ENCODE measurements at places on chromosomes 3 and 15.
A peak's percentile ranks its signal among the peaks of the same experiment; 100 is the strongest.

DNA sequence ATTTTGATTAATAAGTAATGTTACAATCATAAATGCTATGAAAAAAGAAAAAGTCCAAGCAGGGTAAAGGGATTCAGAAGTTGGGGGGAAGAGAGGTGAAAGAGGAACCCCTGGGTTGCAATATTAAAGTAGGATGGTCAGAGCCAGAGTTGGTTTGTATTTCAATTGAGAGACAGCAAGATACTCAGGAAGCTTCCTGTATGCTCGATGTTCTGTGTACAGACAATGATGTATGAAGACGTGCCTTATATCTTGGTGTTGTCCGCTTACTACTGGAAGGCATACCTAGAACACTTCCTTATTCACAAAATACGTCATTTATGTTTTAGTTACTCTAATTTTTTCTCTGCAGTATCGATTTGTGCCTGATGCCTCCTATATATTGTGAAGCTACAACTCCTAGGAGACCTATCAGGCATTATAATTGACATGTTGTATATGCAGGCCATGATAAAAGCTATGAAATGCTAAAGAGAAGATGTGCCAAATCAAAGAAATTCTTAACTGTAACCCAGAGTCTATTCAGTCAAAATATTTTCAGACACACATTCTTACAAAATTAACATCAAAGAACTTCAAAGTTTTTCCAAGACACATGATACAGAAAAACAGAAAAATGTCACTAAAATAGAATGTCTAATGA, 87.5 kb downstream of the TBL1XR1 start:
- DNase-seq = no peak

DNA sequence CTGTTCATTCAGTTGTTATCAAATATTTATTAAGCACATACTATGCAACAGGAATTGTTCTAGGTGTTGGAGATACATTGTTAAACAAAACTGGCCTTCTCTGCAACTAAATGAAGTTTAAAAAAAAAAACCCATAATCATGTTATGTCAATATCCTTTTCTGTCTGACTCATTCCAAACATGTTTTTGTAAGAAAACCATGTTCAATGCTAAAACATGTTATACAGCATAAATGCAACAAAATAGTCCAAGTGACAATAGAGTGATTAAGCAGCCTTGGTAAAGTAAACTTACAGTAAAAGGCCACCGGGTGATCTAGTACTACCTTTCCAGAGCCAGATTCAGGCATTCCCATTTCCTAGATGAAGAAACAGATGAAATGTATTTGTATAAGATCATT, 278.0 kb upstream of the NECTIN3 start:
- DNase-seq = no peak

GRCh38 chr3:155248531-155249187, 44.8 kb downstream of the STRIT1 start:
- peak; percentile 42 for DNase-seq

GRCh38 chr15:40054855-40055575, 16.0 kb upstream of the SRP14 start:
- no peak for DNase-seq

- DNase-seq = no peak
Observed at GRCh38 chr15:97759363-97759762, 201.1 kb upstream of the ARRDC4 start.

GRCh38 chr15:55357774-55358173, 38.8 kb downstream of the PIGB start:
- DNase-seq = peak; percentile 27

DNA sequence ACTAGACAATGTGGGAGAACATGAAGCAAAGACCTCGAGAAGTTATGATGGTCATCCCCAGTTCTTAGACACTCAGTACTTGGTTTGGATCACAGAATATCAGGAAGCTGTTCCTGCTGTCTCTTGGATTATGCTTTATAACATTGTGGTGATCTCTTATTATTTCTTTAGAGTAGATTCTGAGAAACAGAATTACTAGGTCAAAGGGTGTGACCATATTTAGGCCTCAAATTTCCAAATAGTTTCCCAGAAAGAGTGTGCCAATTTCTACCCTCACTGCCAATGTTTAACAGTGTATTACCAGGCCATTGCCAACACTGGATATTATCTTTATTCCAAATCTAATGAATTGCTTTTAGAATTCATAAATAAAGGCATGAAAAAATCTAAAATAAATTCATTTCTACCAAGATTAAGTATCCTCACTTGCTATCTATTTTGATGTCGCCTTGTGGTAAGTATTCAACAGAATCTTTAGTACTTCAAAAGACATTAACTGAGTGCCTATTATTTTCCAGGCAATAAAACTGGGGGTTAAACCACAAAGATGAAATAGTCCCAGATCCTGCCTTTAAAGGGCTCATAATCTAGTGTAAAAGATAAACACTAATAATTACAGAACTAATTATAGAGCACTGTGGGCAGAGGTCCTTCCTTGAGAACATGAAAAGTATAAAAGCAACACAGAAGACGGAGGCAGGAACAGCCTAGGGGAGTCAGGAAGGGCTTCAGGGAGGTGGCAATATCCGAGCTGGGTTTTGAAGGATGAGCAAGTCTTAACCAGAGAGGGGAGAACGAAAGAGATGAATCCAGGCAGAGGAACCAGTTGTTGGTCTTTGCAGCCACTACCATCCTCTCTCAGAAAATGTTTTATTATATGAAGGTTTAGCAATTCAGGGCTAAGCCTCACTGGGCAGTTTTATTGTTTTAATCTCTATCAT, 86.8 kb downstream of the IGF2BP2 start:
- DNase-seq = no peak

- DNase-seq = no peak
Observed at GRCh38 chr3:18786650-18787323, 361.5 kb upstream of the KCNH8 start.

DNA sequence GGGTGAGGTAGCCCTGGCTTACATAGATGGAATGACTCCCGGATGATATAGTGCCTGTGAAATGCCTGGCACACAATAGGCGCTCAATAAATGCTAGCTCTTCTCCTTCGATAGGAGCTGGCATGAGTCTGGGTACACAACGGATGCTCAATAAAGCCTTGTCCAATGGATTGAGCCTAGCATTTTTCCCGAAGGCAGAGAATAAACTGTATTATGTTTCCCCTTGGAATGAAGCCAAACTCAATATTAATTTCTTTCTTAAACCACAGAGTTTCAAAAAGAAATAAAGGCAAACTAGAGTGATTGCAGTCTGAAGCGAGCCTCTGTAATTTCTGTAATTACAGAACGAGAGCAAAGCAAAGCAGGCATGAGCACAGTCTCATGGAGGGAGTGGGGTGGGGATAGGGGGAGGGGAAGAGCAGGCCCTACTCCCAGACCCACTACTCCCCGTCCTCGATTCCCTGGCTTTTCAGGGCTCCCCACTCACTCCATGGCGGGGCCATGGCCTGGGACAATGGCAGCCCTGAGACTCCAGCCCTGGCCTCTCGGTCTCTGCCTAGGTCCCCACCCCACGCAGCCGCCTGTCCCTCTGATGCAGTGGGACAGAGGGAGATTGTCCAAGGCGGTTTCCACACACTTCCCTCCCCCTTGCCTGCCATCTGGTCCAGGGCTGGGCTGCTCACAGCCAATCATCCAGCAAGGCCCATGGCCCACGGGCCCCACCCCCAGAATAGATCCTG, 18.0 kb downstream of the SLC6A1 start:
- DNase-seq = no peak

DNA sequence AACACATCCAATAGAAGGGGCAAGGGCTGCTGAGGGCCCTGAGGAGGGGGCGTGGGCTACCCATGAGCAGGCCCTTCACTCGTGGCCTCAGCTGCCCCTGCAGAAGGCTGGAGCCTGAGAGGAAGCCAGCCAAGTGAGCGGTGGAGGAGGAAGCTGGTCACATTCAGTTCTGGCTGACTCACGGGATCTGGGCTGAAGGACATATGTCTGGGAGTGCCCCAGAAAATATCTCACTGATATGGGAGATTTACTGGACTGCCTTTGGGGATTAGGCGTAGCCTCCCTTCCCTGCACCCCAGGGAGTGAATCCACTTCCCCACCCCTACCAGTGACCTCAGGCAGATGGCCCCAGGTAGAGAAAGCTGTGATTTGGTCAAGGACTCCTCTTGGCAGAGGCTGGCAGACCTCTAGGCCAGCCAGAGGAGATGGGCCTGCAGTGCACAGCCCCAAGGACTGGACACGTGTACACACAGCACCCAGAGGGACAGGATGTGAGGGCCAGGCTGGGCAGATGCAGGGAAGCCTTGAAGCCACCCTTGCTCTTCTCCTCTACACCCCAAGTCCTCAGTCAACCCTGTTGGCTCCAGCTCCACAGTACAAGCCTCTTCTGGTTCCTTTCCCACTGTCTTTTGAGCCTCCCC, 14.2 kb upstream of the ANKDD1A start:
- DNase-seq = peak; percentile 52

DNA sequence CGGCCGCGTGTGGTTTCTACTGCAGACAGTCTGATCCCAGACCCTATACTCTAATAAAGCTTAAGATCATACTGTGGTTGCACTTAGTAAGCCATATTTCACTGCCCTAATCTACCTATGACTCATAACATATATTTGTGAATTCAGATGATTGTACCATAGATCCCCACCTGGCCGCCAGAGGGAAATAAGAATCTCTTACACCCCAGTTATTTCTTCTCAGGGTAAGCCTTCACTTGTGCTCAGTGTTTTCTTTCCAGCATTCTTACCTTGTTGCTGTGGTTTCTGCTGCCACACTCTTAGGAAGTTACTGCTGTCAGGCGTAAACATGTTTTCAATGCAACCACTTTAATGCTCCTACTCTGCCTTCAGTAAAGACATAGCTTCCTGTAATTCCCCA, 105.9 kb downstream of the B3GALNT1 start:
- DNase-seq = no peak

DNA sequence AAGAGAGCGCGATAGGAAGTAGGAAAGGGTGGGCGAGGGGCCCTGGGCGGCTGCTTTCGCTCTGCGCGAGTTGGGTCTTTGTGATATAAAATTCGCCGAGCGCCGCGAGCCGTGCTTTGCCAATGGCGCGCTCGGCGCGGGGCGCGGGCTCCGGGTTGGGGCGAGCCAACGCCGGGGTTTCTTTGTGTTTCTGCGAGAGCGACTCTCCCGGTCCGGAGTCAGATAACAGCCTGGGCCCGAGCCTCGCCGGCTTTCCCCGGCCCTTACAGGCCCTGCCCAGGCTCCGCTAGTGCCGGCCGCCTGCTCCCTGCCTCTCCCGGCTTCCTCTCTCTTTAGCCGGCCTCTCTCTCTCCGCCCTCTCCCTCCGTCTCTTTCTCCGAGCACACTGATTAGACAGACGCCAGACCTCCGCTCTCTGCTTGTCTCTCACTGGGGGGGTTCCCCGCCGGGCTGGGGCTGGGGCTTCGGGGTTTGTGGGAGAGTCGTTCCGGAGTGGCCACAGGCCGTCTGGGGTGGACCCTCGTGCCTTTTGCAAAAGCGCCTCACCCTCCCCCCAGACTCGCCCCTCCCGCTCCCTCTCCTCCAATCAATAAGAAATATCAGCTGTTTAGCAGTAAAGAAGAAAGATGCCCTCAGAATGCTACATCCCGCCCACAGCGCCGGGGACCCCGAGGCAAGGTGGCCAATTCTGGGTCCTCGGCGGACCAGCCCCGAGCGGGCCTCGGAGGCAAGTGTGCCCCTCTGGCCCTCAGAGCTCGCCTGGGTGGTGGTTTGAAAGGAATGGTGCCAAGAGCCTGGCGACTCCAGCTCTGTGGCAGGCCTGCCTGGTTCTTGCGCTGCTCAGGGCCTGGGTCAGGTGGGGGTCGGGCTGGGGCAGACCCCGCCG, 2.9 kb downstream of the NR2F2 start:
- DNase-seq = no peak

DNA sequence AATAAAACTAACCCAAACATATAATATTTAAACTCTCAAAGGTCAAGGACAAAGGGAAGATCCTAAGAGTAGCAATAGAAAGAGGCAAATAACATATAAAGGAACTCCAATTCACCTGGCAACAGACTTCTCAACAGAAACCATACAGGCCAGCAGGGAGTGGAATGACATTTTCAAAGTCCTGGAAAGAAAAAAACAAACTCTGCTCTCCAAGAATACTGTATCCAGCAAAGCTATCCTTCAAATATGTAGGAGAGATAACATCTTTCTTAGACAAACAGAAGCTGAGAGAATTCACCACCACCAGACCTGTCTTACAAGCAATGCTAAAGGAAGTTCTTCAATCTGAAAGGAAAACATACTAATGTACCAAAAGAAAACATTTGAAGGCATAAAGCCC, 51.5 kb upstream of the TMEM158 start:
- peak; percentile 8 for DNase-seq

DNA sequence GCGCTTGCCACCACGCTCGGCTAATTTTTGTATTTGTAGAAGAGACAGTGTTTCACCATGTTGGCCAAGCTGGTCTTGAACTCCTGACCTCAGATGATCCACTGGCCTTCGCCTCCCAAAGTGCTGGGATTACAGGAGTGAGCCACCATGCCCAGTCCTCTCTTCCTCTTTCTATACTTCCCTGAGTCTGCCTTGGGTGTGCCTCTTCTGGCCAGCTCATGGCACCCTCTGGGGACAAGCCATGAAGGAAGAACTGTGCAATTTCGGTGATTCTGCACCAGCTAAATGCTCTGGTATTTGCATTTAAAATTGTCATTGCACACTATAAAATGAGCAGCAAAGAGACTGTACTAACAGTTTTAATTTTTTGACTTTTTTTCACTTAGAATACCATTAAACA, 66.6 kb downstream of the IL20RB start:
- no peak for DNase-seq
